ENCODE measurements at places on chromosomes 2 and 18. TPM values are rescaled to one million over a fixed set of nuclear protein-coding genes. Genes with fewer than 3 reads are reported as not detected.

Gene LYPD6
- total RNA-seq = not detected

Gene POTEE
- 0.19 TPM for total RNA-seq

Gene CREB1
- 77.3 TPM for total RNA-seq

Gene LIPG
- total RNA-seq = 78.8 TPM

Gene KDSR
- total RNA-seq = 65.7 TPM

Gene DCDC2C
- not detected for total RNA-seq

Gene RAD51AP2
- 0.35 TPM for total RNA-seq

Gene REEP1
- under 0.01 TPM for total RNA-seq

Data from mammary epithelial cell (primary cell).